ENCODE measurements at places on chromosomes 2 and 18.

DNA sequence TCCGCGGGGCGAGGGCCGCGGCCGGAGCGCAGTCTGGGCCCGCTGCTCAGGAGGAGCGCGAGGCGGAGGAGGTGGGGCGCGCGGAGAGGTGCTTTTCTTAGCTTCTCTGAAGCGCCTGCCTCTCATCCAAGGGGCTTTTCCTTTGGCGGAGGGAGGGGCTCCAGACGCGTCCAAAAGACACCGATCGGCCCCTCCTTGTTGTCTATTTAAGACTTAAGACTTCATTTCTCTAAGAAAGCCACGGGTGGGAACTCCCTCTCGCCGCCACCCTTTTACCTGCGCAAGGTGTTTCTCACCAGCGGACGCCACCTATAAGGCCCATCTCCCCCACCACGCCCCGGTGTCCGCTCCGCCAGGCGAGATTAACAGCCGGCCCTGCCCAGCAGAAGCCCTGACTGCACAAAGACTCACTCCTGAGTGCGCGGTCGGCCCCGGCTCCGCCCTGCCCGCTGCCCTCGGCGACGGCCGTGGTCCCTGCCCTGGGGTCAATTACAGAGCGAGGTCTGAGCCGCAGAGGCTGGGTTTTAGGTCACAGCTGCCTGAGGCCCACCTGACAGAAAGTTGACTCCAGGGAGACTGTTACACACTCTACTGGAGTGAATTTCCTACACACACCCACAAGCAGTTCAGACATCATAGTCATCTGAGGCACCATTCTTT is at the start of gene DSC2:
DSC2 (minus strand) TSS at position 397 of the 660 bp plus-strand sequence. CDS start 450 bp downstream, outside the sequence.
- DNase-seq: no peak

GRCh38 chr18:55517055-55517454 is 70.9 kb downstream of the TCF4 start:
- no peak for DNase-seq

DNA sequence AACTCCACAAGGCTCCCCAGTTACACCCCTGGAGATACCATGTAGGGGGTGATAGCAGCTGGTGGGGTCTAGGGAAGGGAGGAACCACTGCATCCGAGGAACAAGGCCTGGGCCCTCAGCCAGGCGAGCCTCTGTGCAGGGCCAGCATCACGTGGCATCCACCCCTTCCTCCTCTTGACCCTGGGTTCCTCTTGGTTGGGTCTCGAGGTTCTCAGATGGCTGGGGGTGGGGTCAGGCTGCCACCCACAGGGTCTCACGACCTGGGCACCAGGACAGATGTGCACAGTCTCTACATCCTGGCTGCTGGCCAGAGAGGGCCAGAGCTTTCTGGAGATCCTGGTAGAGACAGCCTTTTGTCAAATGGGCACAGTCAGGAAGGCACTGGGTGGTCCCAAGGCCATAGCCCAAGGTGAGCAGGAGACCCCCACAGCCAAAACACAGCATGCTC is 10.4 kb downstream of the HS6ST1 start:
- no peak for DNase-seq

- DNase-seq: no peak
Observed at GRCh38 chr2:8662239-8662879, 19.5 kb upstream of the ID2 start.
